ENCODE measurements at places on chromosomes 3 and 15.
A peak's percentile ranks its signal among the peaks of the same experiment; 100 is the strongest.

DNA sequence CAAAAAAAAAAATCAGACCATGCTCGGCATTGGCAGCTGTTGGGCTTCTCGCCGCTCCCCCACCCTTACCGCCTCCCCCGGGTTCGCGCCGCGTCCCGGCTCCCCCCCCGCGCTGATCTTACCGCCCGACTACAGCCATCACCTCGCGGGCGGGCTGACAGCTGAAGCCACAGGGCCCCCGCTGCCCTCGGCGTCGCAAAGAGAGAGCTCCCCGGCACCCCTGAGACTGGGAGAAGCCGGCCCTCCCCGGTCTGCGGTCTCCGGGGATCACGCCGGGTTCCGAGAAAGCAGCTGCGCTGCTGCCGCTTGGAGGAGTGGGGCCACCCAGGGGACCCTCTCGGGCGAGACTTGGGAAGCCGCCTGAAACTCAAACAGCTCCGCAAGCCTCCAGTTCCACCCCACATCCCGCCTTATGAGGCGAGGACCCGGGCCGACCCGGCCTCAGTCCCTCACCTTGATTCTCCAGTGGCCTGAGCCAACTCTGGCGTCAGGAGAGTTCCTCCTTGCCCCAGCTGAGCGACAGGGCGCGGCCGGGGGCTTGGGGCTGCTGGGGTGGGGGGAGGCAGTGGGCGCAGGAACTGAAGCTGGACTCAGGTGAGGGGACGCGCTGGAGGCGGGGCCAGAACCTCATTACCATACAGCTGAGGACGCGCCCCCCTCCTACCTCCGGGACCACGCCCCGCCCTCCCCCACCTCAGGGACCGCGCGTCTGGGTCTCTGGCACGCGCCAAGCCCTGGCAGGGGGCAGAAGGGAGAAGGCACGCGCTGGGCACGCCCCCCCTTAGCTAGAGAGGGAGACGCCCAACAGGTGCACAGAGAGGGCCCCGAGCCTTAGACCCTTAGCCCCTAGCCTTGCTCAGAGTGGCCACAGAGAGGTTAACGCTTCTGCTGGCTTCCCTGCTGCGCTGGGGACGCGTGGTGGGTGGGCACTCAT is 1.0 kb upstream of the DLL4 start:
- no peak for DNase-seq

GRCh38 chr3:73179601-73180000 is 118.1 kb downstream of the EBLN2 start:
- no peak for DNase-seq

GRCh38 chr3:196275126-196275525 is 12.4 kb downstream of the PCYT1A start:
- DNase-seq, result no peak

GRCh38 chr3:162328649-162329048 is 832.0 kb downstream of the OTOL1 start:
- no peak for DNase-seq

- DNase-seq, result no peak
Measured at GRCh38 chr3:105139881-105140560, 226.7 kb upstream of the ALCAM start.

GRCh38 chr15:62803856-62804400 is 238.6 kb upstream of the TPM1 start:
- no peak for DNase-seq

GRCh38 chr3:17473761-17474160 is 268.7 kb downstream of the TBC1D5 start:
- no peak for DNase-seq

GRCh38 chr15:85044251-85044853 is 62.7 kb downstream of the PDE8A start:
- DNase-seq, result peak; percentile 29

DNA sequence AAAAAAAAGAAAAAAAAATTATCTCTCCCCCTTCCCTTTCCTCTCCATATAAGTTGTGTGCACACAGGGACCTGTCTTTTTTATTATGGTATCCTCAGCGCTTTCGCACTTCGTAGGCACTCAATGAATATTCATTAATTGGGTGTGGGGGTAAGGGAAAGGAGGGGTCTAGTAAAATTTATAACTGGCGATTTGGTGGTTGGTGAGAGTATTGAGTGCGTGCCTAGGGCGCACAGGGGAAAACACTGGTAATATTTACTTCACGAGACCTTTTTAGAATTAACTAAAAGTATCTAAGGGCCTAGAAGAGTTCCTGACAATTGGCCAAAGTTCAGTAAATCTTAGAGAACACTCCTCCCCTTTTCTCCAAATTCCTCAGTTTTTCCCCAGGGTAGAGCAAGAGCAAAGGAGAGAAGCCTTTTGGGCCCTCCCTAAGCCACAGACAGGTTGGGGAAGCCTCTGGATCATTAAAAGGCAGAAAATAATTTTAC is 25.7 kb downstream of the TYRO3 start:
- no peak for DNase-seq

DNA sequence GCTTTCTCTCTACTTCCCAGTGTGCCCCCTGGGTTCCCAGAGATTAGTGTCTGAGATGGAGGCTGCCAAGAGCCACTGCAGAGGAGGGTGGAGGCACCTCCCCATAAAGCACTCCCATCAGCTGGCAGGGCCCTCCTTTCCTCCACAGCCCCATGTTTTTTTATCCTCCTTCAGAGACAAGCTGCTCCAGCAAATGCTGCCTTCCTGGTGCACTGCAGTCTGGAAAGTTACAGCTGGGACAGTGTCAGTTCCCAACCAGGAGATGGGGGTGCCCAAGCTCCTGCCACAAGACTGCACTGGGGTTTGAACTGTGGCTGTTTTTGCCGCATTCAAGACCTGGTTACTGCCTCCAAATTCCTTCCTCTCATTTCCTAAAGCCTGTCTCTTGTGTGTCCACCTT is 206.1 kb downstream of the CADPS start:
- no peak for DNase-seq

DNA sequence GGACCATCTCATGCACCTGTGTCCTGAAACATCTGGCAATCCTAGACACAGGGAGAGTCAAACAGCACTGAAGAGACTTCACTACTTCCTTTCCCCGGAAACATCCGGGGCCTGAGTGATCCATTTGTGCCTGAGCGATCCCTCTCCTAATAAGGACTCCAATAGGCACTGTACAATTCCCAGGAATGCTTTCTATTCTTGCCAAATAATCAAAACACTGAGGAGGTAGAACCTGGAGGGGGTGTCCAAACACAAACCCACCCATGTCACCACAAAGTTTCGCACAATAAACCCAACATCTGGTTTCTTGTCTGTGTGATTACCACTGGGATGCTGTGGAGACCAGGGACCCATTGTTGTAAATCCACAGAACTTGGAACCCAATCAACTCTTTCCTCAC is 205.0 kb downstream of the OPA1 start:
- DNase-seq, result no peak

GRCh38 chr3:63387568-63387967 is 109.5 kb downstream of the SYNPR start:
- DNase-seq, result no peak

- no peak for DNase-seq
Measured at GRCh38 chr15:59157840-59158700, 48.6 kb upstream of the LDHAL6B start.

GRCh38 chr15:80191897-80192595 is 39.2 kb downstream of the FAH start:
- no peak for DNase-seq

DNA sequence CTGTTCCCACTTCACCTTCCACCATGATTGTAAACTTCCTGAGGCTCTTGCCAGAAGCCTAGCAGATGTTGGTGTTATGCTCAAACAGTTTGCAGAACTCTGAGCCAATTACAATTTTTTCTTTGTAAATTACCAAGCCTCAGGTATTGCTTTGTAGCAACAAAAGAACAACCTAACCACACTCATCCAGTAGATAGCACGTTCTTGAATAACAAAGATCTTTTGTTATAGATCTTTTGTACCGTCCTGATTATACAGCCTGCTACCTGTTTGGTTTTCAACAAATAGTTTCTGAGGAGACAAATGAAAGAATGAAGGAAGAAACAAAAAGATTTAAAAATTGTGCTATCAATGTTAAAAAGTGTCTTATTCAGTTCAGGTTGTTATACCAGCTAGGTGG is 474.7 kb upstream of the ALCAM start:
- no peak for DNase-seq

DNA sequence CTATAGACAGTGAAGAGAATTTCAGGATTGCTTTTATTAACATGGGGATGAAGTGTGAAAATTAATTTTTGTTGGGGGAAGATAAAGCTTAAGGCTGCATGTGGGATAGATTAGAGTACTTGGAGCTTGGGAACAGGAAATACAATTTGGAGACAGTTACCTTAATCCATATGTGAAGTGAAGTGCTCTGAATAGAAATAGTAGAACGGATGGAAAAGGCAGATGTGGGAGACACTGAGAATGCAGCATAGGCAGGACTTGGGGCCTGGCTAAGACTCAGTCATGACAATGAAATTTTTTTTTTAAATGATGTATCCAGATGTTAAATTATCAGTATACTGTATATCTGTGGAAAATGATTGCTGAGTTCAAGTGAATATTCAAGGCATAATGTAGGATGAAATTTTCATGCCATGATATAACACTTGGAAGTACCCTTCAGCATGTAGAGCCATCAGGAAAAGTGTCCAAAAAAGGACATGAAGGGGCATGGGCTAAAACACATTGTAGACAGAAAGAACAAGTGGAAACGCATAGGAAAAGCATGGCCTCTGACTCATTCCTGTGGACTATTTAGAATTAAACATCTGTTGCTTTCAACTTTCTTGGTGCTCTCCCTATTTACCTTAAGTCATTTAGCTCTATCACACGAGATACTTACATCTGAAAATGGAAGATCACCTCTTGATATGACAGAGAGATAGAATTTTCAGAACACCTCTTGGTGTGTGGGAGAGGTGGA is 134.8 kb downstream of the RBMS3 start:
- no peak for DNase-seq

- no peak for DNase-seq
Measured at GRCh38 chr3:141556034-141556433, 69.2 kb downstream of the RASA2 start.

DNA sequence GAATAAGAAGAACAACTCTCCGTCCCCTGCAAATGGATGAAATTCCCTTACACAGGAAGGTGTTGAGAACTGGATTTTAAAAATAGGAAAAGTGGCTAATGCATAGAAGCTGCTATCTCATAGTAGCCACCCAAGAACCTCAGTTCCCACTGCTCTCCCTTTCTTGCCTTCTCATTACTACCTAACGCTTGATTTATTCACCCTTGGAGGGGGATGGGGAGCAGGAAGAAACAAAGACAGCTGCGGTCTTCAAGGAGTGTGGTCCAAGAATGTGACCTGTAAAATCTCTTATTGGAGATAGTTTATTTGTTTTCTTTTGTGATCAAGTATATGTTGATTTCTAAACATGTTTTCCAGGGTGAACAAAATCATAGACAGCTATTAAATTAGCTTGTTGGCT is 274.1 kb upstream of the CTNNB1 start:
- no peak for DNase-seq

DNA sequence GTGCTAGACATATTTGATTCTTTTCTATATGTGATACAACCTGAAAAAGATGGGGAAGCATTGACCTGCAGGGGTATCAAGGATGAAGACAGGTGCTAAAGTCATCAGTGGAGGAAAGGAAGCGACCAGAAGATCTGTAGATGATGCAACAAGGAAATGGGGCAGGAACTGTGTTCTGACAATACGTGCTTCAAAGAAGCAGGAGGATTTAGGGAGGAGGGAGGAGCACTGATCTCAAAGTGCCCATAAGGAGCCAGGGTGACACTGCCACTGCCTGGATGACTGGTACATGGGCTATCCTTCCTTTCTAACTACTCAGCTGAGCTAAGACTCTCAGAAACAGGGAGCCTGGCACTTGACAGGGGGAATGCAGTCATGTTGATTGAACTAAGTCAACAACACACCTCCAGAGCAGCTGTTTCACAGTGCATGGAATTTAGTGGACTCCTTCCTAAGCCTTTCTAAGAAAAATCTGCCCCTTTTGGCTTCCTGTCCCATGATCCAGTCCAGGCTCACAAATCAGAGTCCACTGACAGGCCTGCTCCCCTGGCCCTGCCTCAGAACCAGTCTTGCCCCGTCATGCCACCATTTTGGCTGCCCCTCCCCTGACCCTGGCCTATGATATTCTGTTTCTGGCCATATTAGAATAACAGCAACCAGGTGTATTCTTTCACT is 12.0 kb downstream of the LYSMD4 start:
- no peak for DNase-seq

- DNase-seq, result no peak
Measured at GRCh38 chr3:196016485-196016884, 65.4 kb downstream of the TFRC start.

GRCh38 chr3:11037976-11038375 is 45.4 kb downstream of the SLC6A1 start:
- no peak for DNase-seq

- DNase-seq, result no peak
Measured at GRCh38 chr15:35561308-35561707, 15.3 kb upstream of the DPH6 start.

GRCh38 chr3:88936831-88937230 is 170.6 kb upstream of the EPHA3 start:
- no peak for DNase-seq

GRCh38 chr15:59298225-59298853 is 74.3 kb downstream of the MYO1E start:
- DNase-seq, result no peak

GRCh38 chr3:55756976-55757375 is 269.9 kb upstream of the WNT5A start:
- DNase-seq, result no peak

- DNase-seq, result no peak
Measured at GRCh38 chr3:118942671-118943070, 92.0 kb downstream of the IGSF11 start.

GRCh38 chr15:37111427-37111717 is 11.0 kb upstream of the MEIS2 start:
- DNase-seq, result no peak

DNA sequence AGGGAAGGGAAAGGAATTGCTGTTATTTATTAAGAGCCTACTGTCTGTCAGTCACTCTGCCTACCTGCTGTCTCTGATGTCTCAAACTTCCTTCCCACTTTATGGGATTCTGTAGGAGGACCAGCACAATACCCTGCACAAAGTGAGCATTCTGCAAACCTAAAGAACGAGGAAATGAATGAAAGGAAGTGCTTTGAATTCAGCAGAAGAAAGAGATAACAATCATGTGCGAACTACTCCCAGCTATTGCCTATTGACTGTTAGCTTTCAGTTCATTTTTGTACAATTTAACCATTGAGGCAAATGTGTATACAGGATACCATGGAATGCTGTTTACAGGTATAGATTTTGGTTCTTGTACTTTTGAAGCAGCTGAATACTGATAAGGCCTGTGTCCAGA is 66.8 kb downstream of the CMSS1 start:
- no peak for DNase-seq

DNA sequence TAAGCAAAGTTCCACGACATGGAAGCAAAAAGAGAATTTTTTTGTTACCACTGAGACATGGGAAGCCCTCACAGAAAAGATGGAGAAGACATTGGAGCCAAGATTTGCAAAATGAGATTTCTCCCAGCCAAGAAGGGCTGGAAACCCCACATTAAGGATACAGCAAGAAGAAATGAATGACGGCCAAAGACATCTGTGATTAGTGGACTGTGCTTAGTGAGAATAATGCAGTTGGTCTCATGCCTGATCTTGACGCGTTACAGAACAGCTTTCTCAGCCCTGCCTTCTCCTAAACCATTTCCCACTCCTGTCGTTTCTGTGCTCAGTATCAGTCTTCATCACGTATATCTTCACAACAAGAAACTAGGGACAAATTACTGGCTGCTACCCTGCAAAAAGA is 45.8 kb upstream of the ARRDC4 start:
- DNase-seq, result no peak

- no peak for DNase-seq
Measured at GRCh38 chr3:152241142-152242017, 27.3 kb upstream of the MBNL1 start.
